ENCODE measurements at places on chromosomes 4 and X.
A peak's percentile ranks its signal among the peaks of the same experiment; 100 is the strongest.

DNA sequence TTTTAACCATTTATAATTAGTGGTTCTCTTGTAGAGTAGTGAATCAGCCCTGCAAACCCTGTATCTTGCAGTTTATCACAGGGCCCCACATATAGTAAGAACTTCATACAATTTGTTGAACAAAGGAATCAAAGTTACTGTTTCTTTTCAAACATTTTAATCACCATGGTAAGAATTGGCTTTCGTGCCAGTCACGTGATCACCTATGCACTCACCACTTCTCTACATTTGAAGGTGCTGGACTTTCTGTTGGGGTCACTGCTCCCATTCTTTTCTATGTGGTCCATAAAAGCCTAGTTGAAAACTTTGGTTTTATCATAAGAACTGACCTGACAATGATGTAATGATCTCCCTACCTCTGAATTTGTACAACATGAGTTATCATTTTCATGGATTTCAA, 426.4 kb upstream of the CPEB2 start:
- DNase-seq: no peak

- no peak for DNase-seq
Observed at GRCh38 chr4:75860606-75861005, 41.6 kb downstream of the PPEF2 start.

GRCh38 chrX:21479695-21480270, 105.6 kb downstream of the CNKSR2 start:
- peak; percentile 29 for DNase-seq

- no peak for DNase-seq
Observed at GRCh38 chr4:74758551-74759145, 35.7 kb downstream of the BTC start.

DNA sequence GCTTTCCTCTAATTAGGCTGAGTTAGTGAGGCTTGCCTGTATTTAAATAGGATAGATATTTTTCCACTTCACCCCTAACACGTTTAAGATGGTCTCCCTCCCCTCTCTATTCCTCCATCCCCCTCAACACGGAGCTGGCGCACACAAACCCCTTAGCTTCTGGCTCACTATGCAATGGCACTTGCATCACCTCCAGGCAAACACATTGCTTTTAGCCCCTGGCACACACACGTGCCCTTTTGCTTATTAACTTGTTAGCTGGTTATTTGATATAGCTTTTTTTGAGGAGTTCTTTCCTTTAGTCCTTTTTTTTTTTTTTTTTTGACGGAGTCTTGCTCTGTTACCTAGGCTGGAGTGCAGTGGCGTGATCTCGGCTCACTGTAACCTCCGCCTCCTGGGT, 94.3 kb downstream of the HDAC8 start:
- no peak for DNase-seq

DNA sequence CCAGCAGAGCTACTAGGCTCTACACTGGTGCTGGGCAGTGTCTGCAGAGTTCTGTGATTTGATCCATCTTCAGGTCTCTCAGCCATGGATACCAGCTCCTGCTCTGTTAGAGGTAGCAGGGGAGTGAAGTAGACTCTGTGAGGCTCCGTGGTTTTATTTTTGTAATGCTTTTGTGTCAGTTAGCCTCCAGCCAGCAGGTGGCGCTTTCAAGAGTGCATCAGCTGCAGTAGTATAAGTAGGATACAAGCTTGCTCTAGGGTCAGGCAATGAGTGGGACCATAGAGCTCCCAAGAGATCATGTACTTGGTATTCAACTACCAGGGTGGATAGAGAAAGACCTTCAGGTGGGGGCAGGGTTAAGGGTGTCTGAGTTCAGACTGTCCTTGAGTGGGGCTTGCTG, 362.5 kb upstream of the TRAM1L1 start:
- DNase-seq: no peak

DNA sequence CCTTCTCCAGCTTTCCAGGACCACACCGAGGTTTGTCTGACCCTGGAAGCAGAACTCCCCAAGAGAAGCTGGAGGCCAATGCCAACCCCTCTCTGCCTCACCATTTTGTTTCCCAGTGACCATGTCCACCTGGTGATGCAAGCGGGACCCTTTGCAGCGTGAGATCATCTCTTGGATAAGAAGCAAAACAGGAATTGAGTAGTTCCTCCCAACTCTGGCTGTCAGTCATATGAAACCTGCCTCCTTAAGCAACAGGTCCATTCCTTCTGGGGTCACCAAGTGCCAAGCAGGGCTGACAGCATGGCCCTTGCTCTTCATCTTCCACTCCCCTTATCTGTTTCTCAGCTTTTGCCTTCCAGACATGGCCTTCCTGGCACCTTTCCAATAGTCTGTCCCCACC, 41.3 kb upstream of the MTM1 start:
- no peak for DNase-seq

All from Caki2 (cell line).